Myocyte (in vitro differentiated cells): ENCODE measurements at places on chromosomes 5 and 9. TPM values are rescaled to one million over a fixed set of nuclear protein-coding genes. Genes with fewer than 3 reads are reported as not detected.

GABRA6 gene
- total RNA-seq: not detected in 2 replicates

MVB12B gene
- total RNA-seq: 4.3 and 4.9 TPM in 2 replicates

EXOC3 gene
- total RNA-seq: 67.8 and 71.0 TPM in 2 replicates

OMD gene
- total RNA-seq: not detected in 2 replicates

CCNO gene
- 2.3 and 2.6 TPM in 2 replicates for total RNA-seq

IFNK gene
- not detected in 2 replicates for total RNA-seq

C7 gene
- total RNA-seq: 3.6 and 25.8 TPM in 2 replicates

AMBP gene
- 0.36 and 1.5 TPM in 2 replicates for total RNA-seq
